Central memory CD4-positive, alpha-beta T cell (primary cell): ENCODE measurements at places on chromosomes 6 and 20.

DNA sequence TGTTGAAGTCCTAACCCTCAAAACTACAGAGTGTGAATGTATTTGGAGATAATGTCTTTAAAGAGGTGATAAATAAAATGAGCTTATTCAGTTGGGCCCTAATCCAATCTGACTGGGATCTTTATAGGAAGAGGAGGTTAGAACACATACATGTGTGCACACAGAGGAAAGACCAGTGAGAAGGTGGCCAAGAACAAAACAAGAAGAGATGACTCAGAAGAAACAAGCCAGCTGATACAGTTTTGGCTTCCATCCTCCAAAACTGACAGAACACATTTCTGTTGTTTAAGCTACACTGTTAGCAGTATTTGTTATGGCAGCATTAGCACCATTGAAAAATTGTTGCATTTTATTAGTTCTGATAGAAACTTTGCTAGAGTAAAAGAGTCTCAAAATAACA, 609.3 kb upstream of the IMPG1 start:
- no peak for DNase-seq

GRCh38 chr6:90811596-90812226, 224.8 kb upstream of the MAP3K7 start:
- no peak for DNase-seq

GRCh38 chr6:116108836-116109235, 8.2 kb downstream of the NT5DC1 start:
- no peak for DNase-seq

GRCh38 chr6:77231438-77232305, 231.6 kb downstream of the HTR1B start:
- DNase-seq, result no peak

GRCh38 chr20:9141070-9141469, 72.2 kb downstream of the PLCB4 start:
- no peak for DNase-seq

GRCh38 chr20:53439616-53440015, 154.0 kb downstream of the ZNF217 start:
- DNase-seq, result no peak

GRCh38 chr6:153012856-153013255, 10.3 kb upstream of the MTRF1L start:
- DNase-seq, result no peak

GRCh38 chr20:62047666-62048345, 17.9 kb downstream of the TAF4 start:
- DNase-seq, result no peak

- DNase-seq, result no peak
Observed at GRCh38 chr20:3115190-3116107, 30.9 kb upstream of the AVP start.

DNA sequence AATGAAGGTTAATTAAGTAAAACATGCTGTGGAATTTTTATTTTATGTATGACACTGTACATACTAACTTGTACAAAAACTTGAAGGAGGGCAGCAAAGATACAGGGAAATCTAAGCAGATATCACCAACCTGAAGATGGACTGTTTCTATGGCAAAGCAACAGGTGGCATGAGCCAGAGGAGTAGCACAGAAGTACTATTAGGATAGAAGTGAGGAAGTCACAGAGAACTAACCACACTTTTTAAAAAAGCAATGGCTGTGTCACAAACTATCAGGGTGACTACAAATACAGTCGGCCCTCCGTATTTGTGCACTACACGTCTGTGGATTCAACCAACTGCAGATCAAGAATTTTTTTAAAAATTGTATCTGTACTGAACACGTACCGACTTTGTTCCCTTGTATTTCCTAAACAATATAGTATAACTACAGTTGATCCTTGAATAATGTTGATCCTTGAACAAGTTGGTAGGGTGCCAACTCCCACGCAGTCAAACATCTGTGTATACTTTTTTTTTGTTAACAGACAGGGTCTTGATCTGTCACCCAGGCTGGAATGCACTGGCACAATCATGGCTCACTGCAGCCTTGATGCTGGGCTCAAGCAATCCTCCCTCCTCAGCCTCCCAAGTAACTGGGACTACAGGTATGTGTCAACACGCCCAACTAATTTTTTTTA, 61.0 kb downstream of the NUDT3 start:
- DNase-seq, result no peak

DNA sequence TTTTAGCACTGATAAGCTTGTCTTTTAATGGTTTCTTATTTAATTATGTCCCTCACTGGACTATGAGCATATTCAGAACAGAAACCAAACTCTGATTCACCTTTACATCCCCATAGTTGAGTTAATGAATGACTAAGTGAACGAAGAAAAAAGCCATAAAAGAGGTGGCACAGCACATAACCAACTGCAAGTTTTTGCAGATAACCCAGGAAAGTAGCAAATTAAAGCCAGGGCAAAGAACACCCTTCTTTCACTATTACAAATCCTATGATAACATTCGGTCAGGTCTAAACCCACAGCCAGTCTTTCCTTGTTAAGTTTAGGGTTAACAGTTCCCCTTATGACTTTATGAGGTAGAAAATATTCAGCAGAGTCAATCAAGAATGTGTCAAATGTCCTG, 102.7 kb downstream of the RIN2 start:
- DNase-seq, result no peak

- DNase-seq, result peak; percentile 30
Observed at GRCh38 chr20:4592316-4593148, 129.2 kb upstream of the PRND start.

DNA sequence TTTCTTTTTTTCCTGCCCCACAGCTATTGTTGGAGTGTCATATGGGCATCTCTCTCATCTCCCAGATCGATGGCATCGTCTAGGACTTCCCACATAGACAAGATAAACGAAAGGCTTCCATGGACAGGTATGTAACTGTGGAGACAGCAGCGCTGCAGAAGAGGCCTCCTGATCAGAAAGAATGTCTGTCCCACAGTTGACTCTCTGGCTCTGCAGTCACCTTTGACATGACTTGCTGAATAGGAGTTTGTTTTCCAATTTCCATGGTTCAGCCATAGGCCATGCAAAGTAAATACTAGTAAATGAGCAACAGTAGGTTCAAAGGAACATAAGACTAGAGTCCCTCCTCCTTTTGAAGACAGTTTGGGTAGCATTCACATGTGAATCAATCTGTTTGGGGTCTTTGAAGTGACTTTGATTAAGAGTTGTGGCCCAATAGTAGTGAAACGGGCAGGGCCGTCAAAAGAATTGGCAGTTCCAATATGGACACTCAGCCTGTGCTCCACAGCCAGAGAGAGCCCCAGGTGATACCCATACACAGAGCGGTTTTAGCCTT, 134.7 kb upstream of the IFNGR1 start:
- no peak for DNase-seq

DNA sequence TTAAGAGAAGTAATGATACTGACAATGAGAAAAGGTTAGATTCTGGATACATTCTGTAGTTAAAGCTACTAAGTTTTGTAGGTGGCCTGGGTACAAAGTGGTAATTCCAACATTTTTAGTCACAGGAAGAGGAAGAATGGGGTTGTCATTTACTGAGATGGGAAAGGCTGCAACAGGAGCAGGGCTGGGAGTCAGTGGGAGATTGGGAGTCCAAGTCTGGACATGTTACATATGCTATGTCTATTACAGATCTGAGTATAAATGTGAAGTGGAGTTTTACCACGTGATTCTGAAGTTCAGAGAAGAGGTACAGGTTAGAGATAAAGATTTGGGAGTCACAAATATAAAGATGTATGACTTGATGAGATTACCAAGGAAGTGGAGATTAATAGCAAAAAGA, 116.2 kb downstream of the RWDD2A start:
- no peak for DNase-seq

- no peak for DNase-seq
Observed at GRCh38 chr20:61737346-61737745, 328.3 kb downstream of the TAF4 start.

GRCh38 chr20:56453352-56453751, 15.1 kb upstream of the RTF2 start:
- no peak for DNase-seq

DNA sequence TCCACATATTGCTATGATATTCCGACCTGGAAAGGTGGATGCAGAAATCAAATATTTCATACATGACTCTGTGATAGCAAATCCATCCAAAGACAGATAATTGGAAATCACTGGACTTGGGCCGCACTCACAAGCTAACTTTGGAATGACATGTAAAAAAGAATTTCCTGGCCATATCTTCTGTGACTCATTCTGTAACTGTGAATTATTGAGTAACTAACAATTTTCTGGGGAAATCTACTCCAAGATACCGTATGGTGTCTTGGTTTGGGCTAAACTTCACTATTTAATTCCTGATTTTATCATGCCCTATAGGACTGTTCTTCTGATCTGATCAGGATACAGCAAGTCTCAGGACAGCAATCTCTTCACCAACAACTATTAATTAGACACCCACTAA, 92.7 kb upstream of the LY86 start:
- DNase-seq, result no peak

GRCh38 chr6:135686784-135687301, 164.7 kb upstream of the PDE7B start:
- no peak for DNase-seq

DNA sequence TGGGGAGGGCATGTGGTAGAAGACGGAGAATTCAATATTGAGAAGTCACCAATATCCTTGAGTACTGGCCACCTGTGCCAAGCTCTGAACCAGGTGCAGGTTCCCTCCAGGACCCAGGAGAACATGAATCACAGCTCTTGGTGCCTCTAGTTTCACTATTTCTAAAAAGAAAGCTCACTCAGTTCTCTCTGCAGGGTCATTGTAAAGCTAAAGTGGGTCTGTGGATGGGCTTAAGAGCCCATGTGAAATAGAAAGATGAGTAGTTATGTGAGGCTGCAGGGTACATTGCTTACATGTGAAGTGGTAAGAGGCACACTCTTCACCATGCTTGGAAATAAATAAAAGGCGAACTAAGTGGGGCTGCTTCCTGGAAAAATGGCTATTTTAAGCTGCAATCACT, 43.6 kb downstream of the ZNF831 start:
- DNase-seq, result no peak

DNA sequence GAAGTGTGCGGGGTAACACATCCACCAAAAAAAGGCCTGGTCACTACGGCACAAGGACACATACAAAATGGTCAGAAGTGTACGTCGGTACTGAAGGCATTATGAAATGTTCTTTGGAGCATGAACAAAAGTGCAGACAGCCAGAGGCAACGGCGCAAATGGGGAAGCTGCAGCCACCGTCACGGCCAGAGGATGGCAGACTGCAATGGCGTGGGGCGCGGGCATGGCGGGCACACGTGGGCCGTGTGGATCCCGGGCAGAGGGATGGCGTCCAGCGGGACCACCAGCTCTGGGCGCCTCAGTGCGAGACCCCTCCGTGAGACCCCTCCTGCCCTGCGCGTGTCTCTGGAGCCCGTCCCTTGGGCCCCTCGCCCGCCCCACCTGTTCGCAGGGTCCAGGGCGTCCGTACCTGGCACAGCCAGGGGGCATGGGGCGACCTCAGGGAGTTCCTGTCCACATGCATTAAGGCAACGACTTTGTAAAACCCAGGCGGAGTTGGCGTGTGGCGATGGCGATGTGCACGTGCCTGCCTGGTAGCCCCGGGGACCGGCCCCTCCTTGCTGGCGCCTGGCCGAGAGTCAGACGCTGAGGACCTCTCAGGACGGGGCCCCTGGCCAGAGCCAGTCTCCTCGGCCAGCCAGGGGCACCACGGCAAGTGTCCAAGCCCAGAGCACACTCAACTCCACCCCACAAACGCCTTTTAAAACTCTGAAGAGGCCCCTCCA, 39.5 kb upstream of the CHRNA4 start:
- no peak for DNase-seq

DNA sequence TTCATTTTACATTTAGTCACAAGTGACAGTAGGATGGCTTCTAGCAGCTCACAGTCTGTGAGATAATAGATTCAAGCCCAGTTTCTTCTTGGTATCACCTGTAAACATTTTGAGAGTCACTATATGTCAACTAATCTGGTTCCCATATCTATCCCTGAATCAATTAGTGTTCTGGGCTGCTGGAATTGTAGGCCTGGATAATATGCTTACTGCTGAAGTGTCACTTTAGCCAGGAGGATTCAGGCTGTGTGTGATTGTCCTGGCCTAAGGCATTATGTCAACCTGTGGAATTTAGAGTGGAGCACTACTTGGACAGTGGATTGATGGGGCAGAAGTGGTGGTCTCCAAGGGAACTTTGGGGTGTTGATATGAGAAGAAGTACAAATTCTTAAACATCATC, 1071.8 kb upstream of the CITED2 start:
- DNase-seq, result no peak

DNA sequence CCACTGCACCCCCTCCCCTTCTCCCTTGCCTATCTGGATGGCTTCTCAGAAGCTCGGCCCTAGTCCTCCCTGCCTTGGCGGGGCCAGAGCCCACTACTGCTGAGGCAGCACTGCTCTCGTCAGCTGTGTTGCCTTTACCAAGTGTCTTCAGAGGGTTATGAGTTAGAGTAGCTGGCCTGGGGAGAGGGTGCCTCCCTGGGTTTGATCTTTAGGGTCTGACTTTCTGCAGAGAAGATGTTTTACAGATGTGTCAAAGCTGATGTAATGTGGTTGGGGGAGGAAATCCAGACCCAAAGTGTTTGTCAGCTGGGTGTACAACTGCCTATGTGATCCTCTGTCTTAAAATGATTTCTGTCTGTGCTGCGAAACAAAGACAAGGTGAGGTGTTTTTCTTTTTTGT, 30.4 kb upstream of the PI16 start:
- no peak for DNase-seq

DNA sequence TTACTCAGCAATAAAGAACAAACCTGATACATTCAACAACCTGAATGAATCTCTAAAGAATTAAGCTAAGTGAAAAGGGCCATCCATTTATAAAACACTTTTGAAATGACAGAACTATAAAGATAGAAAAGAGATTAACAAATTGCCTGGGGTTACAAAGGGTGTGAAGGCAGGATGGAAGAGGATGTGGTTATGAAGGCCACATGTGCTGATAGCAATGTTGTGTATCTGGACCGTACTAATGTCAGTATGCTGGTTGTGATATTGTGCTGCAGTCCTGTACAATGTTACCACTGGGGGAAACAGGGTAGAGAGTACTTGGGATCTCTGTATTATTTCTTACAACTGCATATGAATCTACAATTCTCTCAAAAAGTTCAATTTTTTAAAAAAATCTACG, 36.4 kb downstream of the ELOVL5 start:
- DNase-seq, result no peak

DNA sequence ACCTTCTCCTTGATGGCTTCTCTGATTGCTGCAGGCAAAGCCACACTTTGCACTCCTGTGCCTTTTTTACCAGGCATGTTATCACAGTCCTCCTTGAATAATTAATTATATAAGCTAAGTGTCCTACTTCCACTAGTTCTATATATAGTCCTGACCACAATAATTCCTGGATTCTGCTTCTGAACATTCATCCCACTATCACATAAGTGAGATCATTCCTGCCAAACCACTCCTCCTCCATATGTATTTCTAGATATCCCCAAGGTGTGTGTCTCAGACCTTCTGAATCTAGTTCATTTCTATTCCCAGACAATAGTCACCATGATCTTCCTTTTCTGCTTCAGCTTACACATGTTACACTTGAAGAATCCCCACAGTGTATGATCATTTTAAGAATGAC, 1237.5 kb upstream of the MAP3K7 start:
- DNase-seq, result no peak
